Right renal cortex interstitium (tissue), 3 donors: ENCODE measurements at places on chromosomes 11 and 22.

GRCh38 chr11:119391275-119391674 is 9.8 kb upstream of the USP2 start:
- no peak for DNase-seq

- DNase-seq: no peak
Measured at GRCh38 chr11:66892911-66893310, 36.0 kb downstream of the LRFN4 start.

DNA sequence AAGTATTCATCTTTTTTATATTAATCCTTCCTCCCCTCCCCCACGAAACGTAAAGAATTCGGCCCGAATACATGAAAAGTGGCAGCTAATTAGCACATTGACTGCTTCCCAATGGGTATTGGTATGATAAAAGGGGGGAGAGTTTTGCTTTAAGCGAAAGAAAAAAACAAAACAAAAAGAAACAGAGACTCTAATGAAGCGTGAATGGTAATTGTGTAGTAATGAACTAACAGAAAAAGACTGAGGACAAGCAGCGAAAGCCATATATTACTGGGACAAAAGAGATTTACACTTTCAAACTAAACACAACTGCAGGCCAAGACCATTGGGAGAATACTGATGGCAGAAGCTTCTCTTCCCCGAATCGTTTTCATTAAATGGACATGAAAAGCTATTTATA is 2.5 kb downstream of the DBX1 start:
- DNase-seq: no peak

DNA sequence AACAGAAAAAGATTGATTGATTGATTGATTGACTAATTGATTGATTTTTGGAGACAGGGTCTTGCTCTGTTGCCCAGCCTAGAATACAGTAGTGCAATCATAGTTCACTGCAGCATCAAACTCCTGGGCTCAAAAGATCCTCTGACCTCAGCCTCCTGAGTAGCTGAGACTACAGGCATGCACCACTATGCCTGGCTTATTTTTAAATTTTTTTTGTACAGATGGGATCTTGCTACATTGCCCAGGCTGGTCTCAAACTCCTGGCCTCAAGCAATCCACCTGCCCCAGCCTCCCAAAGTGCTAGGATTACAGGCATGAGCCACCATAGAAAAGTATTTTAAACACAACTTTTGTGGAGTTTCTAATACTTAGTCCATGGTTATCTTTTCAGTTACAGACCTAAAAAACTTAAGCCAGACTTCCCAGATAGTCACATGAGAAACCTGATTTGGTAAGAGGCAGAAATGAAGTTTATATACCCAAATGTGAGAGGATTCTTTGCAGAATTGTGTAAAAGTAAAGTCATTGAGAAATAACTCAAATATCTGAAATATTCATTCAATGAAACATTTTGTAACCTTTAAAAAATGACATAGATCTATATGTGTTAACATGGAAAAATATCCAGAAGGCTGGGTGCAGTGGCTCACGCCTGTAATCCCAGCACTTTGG is 186.5 kb downstream of the SWAP70 start:
- no peak for DNase-seq

GRCh38 chr11:69278091-69278867 is 15.7 kb upstream of the MYEOV start:
- no peak for DNase-seq

- no peak for DNase-seq
Measured at GRCh38 chr11:41256041-41256440, 203.4 kb downstream of the LRRC4C start.

DNA sequence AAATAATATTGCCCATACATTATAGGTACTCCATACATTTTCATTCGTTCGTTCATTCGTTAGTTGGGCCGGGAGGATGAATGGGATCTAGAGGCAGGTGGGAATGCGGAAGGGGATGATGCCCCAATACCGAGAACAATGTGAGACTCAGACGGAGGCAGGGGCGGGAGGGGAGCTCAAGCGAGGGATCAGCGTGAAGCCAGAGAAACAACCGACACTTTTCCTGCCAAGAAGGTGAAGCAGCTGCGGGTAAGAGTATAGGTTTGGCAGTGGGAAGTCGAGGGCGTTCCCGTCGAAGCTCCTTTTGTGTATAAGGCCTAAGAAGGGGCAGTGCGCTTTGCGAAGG is 1.1 kb upstream of the ARHGEF17 start:
- DNase-seq: no peak

- no peak for DNase-seq
Measured at GRCh38 chr11:71246559-71246958, 5.8 kb downstream of the SHANK2 start.

- no peak for DNase-seq
Measured at GRCh38 chr11:34359548-34359891, 1.7 kb upstream of the ABTB2 start.

GRCh38 chr11:17991783-17992433 is 20.9 kb downstream of the SERGEF start:
- DNase-seq: no peak

- no peak for DNase-seq
Measured at GRCh38 chr11:20966489-20966888, 297.1 kb downstream of the NELL1 start.

- DNase-seq: no peak
Measured at GRCh38 chr11:18853086-18853720, 61.6 kb upstream of the PTPN5 start.
